ENCODE measurements at places on chromosomes 7 and 10.
A peak's percentile ranks its signal among the peaks of the same experiment; 100 is the strongest.

DNA sequence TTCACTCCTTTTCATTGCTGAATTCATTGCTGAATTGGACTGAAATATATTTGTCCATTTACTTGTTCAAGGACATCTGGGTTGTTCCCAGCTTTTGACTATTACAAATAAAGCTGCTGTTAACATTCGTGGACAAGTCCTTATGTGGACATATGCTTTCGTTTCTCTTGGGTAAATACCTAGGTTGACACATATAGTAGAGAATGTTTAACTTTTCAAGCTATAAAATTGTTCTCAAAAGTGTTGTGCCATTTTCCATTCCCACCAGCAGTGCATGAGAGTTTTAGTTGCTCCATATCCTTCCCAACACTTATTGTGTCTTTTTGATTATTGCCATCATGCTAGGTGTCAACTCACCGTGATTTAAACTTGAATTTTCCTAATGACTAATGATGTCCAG, 17.5 kb upstream of the CPVL start:
- DNase-seq = no peak

DNA sequence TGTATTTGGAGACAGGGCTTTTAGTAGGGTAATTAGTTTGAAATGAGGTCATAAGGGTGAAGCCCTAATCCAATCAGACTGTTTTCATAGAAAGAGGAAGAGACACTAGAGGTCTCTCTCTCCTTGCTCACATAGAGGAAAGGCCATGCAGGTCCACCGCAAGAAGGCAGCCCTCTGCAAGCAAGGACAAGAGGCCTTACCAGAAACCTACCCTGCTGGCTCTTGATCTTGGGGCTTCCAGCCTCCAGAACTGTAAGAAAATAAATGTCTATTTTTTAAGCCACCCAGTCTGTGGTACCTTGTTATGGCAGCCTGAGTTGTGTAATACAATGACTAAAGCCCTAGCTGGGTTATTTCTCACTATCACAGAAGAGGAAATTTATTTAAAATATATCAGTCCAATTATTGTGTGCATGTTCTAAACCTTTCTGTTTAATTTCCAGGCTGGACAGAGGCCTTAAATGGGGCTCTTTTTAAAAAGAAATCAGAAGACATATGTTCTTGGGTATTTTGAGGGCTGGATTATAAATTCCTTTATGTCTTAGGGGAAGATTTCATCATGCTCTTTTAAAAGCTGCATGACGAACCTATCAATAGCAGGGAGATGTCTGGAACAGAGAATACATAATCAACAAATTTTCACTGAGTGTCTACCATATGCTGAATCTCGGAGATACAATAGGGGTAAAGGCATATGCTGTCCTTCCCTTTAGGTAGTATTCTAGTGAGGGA, 12.9 kb upstream of the TMEM26 start:
- DNase-seq = no peak

DNA sequence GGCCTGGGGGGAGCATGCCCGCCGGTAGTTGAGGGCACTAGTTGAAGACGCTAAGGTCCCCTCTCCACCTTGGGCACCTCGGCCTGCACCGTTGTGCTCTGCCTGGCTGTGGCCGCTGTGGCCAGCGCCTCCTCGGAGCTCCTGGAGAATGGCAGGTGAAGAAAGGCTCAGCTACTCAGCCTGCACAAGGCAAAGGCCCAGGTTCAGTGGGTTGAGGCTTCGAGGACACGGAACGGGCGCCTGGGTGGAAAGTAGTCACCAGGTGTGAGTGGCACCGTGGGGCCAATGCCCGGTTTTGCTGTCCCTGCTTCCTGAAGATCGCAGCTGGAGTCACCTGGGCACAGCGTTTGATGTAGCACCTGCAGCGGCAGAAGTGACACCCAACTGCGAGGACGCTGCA, 12.4 kb upstream of the ZNF716 start:
- DNase-seq = no peak

GRCh38 chr10:32318476-32318896, 28.5 kb downstream of the EPC1 start:
- peak; percentile 35 for DNase-seq

DNA sequence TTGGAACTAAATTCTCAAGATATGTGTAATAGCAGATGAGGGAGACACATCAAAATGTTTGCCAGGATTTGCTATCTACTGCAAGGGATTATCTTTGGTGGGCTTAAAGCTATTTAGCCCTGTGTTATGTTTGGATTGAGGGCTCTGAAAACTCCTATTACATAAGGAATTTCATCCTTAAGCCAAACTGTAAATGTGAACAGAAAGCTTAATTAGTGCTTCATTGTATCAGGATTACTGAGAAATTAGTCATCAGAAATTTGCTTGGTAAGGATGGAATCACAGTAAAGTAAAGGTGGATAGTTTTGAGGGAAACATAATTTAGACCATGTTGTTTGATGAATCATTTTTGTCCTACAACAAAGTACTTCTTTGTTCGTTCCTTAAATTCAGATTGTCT, 8.3 kb downstream of the ANKRD7 start:
- DNase-seq = no peak

GRCh38 chr7:68306692-68307107, 1291.6 kb upstream of the AUTS2 start:
- DNase-seq = no peak

DNA sequence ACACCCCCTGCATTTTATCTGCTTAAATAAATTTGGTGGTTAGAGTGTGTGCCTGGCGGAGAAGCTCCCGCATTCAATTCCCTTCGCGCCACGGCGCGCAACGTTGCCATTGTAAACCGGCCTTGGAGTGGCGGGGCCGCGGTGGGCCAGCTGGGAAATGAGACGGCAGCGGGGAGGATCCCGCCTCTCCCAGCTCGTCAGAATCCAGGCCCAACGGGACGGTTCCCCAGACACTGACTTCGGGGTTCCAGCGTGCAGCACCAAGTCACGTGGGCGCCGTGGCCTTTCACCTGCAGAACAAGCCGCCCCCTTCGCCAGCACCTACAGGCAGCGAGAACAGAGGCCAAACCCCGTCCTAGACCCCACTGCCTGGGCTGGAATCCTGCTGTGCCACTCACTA, 103.4 kb downstream of the GRID1 start:
- no peak for DNase-seq

DNA sequence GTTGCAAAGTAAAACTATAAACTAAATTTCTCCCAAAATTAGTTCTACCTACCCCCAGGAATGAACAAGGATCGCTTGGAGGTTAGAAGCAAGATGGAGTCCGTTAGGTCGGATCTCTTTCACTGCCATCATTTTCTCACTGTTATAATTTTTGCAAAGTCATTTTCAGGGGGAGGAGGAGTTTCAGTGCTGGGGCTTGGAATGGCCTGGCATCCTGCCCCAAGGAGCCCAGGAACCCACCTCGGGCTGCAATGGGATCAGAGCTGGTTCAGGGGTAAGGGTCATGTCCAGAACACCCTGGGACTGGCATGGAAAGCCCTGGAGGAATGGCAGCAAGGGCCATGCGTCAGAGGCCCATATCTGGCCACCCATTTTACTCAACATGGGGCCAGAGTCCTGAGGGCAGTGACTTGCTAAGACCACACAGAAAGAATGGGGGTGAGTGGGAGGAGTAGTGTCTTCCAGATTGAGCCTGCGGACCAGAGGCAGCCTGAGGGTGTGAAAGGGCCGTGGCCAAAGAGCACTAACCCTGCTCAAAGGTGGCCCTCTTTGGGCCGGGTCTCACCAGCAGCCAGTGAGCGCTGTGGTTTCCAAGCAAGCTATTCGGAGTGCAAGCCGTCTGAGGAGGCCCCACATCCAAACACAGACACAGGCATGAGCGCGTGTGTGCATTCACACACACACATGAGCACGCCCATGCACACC, 31.8 kb downstream of the GPRIN2 start:
- no peak for DNase-seq

DNA sequence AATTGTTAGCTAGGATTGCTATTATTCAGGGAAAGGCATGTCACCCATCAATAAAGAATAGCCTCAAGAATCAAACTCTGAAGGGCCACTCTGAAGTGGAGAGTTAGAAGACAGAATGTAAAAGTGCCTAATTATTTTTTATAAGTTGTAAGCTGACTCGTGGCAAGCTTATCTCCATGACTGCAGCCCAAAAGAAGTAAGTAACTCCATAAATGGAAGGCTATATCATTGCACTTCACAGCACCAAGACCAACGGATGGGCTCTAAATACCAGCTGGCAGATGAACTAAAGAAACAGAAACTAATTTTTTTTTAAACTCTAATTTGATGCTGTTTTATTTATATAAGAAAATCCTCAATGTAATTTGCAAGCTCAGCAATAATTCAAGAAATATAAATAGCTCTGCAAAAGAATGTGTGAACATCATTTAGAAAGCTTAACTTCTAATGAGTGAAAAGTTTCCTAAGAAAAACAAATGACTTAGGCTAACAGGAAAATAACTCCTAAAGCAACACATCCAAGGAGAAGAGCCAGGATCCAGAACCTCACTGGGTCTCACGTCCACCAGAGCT, 165.5 kb downstream of the SNX13 start:
- no peak for DNase-seq

DNA sequence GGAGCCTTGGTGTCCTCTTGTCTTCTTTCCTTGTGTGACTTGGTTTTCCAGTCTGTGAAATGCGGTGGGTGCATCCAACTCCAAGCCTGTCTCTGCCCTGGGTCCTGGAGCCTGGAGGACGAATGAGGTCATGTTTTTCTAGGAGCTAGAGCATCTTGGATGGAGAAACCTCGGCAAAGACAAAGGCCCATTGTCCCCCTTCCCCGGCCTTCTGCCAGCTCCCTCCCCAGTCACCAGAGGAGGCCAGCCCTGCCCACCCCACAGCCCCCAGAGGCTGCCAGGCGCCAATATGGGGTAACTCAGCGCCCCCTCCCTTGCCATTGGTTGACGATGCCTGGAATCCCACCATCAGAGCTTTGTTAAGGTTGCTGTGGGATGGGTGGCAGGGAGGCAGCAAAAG, 40.4 kb downstream of the KCTD7 start:
- no peak for DNase-seq

- no peak for DNase-seq
Measured at GRCh38 chr7:26361637-26362036, 70.0 kb downstream of the SNX10 start.

GRCh38 chr7:134046594-134047128, 80.5 kb upstream of the LRGUK start:
- DNase-seq = no peak

GRCh38 chr10:98170249-98171117, 36.0 kb downstream of the R3HCC1L start:
- peak; percentile 5 for DNase-seq

DNA sequence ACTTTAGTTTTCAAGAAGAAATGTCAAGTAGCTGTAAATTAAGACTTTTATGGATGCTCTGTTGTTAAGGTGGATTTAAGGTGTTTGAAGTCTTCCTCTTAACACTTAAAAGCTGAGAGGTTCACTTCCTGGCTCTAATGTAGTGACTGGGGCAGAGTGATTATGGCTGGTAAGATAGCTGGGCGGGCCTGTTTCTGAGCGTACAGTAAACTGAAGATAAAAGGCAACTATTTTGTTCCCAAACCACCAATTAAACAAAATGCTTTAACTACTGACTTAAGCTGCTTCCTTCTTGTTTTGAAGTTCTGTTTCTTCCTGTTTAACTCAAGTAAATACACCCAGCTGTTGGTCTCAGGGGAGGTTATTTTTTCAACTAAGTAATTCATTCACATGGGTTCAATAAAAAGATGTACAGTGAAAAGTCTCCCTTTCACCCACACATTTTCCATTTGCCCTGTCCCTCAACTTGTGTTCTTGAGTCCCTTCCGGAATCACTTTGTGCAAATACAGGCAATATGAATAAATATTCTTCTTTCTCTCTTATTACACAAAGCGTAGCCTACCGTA, 19.3 kb downstream of the VWA2 start:
- DNase-seq = no peak

- DNase-seq = no peak
Measured at GRCh38 chr10:102613286-102613685, 31.0 kb upstream of the TRIM8 start.

DNA sequence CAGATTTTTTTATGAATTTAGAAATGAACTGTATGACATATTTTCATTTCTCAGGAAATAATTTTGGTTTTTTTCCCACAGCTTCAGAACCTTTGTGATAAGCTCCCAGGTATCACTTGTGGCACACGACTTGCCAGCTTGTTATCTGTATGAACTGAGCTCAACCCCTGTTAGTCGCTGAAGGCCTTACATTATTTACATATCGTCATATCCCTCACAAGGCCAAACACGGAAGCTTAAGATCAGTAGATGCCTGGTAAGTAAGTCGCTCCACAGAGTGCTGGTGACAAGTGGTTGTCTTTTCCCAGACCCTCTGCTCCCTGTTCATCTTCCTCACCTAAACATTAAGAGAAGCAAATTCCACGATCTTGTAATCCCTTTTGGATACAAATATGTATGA, 55.2 kb downstream of the RAPGEF5 start:
- no peak for DNase-seq

DNA sequence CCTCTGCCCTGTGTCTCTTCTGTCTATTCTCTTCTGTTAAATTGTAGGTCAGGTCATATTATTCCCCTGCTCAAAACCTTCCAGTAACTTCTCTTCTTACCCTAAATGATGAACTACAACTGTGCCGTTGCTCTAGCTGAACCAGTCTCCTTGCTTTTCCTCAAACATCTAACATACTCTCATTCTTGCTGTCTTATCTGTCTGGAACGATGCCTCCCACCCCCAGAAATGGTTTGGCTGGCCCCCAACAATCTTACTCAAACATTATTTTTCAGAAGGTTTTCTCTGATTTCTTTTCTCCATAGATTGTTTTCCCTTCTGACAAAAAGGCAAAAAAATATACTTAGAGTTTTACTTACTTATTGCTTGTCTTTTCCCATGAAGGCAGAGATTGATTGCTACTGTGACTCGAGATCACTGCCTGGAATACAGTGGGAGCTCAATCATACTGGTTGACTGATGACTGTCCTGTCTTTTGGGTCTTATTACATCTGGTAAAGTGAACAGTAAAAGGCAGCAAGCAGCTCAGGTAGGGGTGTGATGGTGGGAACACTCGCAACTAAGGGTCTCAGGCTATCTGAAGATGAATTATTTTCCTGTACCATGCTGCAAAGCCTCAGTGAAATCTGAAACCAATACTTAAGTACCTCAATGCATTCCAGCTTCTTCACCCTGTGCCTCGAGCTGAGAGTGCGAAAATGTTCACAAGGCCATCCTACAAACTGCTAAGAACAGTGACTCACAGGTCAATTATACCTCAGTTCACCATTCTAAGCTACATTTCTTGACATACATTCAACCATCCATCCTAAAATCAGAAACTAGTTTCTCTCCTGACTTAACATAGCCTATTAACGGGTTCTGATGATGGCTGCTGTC, 67.6 kb downstream of the DNMBP start:
- no peak for DNase-seq

GRCh38 chr7:121831351-121831750, 41.6 kb upstream of the PTPRZ1 start:
- no peak for DNase-seq

Data from activated T-cell treated with anti-CD3 and anti-CD28 coated beads, Interleukin-2, amount 50 U/mL, for 72 hours (primary cell).